ENCODE measurements at places on chromosomes 11 and 22.

DNA sequence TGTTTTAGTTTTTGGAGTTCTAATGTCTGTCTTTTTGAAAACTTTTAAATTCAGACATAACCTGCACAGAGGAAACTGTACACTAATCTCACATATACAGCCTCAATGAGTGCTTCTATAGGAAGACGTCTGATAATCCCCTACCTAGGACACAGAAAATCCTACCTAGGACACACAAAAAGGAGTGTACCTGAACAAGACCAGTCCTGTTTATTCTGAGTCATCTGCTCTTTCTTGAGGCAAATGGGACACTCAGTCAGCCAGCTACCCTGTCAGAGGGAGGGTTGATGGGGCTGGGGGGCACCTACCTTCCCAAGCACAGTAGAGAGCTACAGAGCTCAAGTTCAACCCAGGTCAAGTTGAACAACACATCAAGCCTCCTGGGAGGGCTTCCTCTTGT, 346.6 kb upstream of the NCAM1 start:
- no peak for DNase-seq

DNA sequence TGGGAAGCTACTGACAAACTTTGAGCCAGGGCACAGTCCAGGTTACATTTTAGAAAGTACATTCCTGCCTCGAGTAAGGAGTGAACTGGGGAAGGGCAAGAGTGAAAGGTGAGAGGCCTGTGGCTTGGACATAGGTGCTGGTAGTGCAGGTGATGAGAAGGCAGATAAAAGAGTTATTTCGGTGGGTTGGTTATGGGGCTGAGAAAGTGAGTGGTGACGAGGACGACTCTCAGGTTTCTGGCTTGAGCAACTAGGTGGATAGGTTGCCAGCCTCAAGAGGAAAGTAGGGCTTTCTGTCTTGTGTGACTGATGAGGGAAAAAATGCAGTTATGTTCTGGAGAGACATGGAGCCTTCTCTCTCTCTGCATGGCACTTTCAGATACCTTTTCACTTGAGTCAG, 3.7 kb downstream of the POLR2F start:
- no peak for DNase-seq

DNA sequence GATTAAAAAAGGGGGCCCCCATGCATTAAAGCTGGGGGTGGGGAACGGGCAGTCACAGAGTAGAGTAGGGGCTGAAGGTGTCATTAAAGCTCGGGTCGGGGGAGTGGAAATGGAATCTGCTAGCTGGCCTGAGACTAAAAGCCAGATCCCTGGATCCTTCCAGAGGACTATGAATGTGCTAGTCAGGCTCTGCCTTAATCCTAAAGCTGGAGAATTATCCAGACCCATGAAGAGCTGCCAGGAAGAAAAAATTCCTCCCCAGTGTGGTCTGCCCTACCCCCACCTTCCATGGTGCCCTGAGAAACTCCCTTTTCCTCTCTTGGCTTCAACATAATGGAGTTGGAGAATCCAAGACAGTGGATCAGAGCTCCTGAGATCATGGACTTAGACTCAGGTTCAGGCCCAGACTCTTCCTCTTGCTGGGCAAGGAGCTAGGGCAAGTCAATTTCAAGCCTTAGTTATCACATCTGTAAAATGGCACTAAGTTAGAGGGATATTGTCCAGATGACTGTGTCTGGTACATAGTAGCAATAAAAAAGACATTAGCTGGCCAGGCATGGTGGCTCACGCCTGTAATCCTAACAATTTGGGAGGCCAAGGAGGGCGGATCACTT, 24.0 kb upstream of the SMTN start:
- no peak for DNase-seq

- DNase-seq = no peak
Measured at GRCh38 chr22:44171561-44171960, 9.2 kb upstream of the PARVG start.
